ENCODE measurements at places on chromosomes 4 and X. TPM values are rescaled to one million over a fixed set of nuclear protein-coding genes. Genes with fewer than 3 reads are reported as not detected.

H2BW2 gene
- not detected for total RNA-seq

DNA sequence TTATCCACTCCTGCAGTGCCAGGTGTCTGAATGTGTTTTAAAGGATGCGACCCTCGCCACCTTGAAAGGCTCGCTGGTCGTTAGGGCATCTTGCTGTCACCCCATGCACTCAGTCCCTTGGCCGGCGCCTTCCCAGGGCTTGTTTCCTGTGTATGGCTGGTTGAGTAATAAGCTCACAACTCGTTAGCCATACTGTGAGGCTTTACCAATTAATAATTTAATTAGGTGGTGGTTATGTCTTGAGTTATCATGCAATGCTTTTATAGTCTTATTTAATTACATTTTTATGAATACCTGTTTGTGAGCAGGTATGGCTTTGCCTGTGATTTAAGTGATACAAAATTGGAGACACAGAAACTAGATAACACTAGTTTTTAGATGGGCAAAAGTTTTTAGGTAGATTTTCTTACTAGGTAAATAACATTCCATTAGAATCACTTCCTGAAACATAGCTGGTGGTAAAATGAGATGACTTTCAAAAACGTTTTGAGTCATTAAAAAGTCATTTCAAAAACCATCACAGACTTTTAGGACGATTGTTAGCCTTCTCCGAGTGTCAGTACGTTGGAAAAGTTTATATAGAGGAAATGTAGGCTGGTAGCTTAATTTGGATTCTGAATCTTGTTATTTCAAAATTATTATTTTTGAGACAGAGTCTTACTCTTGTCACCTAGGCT, 18.2 kb downstream of the PTTG2 start:
- peak overlapping the region; percentile 88 for H3K4me3 ChIP-seq
- no peak for DNase-seq
- peaks cover 15% of the 10 kb centered on the region for H3K4me1 ChIP-seq
- no peaks in the 10 kb centered on the region for H3K27me3 ChIP-seq
- peak overlapping the region; percentile 92 for H3K27ac ChIP-seq
- H3K36me3 ChIP-seq: no peaks in the 10 kb centered on the region

DNA sequence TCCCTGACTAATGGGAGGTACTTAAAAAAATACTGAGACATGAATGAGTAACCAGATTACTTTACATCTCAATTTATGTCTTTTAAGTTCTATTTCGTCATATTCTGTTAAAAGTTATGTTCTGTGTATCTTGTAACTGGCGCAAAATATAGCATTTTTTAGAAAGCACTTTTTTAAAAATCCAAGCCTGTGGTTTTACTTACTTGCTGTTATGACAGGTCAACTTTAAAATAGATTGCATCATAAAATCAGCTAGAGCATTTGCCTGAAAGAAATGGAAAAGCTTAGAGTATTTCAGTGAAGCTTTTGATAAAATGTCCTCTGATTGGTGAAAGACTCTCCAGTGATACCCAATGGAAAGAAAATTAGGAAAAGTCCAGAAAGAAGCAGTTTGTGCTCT, 1892.3 kb upstream of the TENM3 start:
- H3K4me3 ChIP-seq: no peak overlapping the region
- no peaks in the 10 kb centered on the region for H3K27me3 ChIP-seq
- DNase-seq: no peak
- no peak overlapping the region for H3K27ac ChIP-seq
- no peaks in the 10 kb centered on the region for H3K4me1 ChIP-seq
- no peaks in the 10 kb centered on the region for H3K36me3 ChIP-seq

FRG2 gene
- not detected for total RNA-seq

ERCC6L gene
- not detected for total RNA-seq

- no peaks in the 10 kb centered on the region for H3K27me3 ChIP-seq
- no peaks in the 10 kb centered on the region for H3K36me3 ChIP-seq
- no peak overlapping the region for H3K4me3 ChIP-seq
- no peak overlapping the region for H3K27ac ChIP-seq
- DNase-seq: no peak
These were observed 666.0 kb downstream of the GRID2 start for GRCh38 chr4:92969650-92970379.

GRCh38 chr4:20418861-20419451, 167.3 kb downstream of the SLIT2 start:
- no peaks in the 10 kb centered on the region for H3K36me3 ChIP-seq
- H3K4me1 ChIP-seq: peaks cover 7% of the 10 kb centered on the region
- no peak for DNase-seq
- H3K27ac ChIP-seq: no peak overlapping the region

Data from upper lobe of right lung (tissue), 1 donor.